ENCODE measurements at places on chromosomes 16 and 17.

GRCh38 chr17:77330602-77331081, 189.9 kb downstream of the SEC14L1 start:
- DNase-seq, result no peak

GRCh38 chr17:17539591-17539990, 43.4 kb upstream of the RASD1 start:
- DNase-seq, result no peak

GRCh38 chr16:2900526-2901075, 11.1 kb upstream of the FLYWCH1 start:
- DNase-seq, result no peak

GRCh38 chr17:68851890-68852289, 103.3 kb downstream of the ABCA8 start:
- DNase-seq, result no peak

GRCh38 chr17:60738287-60738686, 60.6 kb downstream of the BCAS3 start:
- DNase-seq, result no peak

- no peak for DNase-seq
Observed at GRCh38 chr17:60579090-60579489, 20.9 kb upstream of the PPM1D start.

GRCh38 chr17:7841396-7841914, 7.4 kb downstream of the KDM6B start:
- DNase-seq, result peak; percentile 94

DNA sequence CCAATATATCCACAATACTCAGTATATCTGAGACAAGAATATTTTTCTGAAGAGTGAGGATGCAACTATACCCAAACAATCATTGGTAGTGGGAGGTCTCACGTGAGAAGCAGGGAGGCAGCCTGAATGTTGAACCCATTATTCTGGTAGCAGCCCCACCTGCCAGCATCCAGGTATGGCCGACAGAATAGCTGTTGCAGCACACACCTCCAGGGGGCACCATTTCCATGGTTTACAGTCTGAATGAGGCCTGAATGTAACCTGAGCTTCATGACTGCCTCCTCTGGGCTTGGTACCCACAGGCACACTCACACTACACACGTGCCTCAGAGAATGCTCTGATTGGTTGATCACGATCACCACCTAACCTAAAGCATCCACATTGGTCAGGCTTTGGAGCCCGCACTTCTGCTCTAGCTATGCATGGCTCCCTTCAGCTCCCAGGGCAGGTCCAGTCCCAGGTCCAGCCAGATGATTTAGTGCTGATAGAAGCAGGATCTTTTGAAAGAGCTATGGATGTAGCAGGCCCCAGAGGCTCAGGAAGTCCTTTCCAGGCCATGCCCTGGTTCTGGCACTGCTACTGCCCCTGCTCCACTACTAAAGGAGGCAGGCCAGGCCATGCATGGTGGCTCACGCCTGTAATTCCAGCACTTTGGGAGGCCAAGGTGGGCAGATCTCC, 11.0 kb upstream of the CBFB start:
- peak; percentile 76 for DNase-seq

- DNase-seq, result no peak
Observed at GRCh38 chr16:66933776-66934137, 445 bp downstream of the CIAO2B start.

DNA sequence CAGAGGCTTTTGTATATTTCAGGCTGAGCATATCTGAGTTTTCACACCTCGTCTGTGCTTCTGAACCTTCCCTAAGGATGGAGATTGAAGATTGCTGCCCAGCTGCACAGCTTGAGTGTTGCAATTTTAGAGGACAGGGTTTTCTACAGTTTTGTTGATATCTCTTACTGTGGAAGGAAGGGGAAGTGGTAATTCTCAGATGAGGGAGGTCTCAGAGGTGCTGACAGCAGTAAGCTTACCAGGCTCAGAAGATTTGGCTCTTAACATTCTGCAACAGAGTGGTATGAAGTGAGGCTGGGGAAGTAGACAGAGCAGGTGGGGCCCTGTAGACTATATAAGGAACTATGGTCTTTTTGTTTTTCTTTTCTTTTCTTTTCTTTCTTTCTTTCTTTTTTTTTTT, 45.8 kb upstream of the ARHGAP17 start:
- DNase-seq, result no peak

- no peak for DNase-seq
Observed at GRCh38 chr17:35529866-35530265, 7.6 kb downstream of the SLFN12L start.

DNA sequence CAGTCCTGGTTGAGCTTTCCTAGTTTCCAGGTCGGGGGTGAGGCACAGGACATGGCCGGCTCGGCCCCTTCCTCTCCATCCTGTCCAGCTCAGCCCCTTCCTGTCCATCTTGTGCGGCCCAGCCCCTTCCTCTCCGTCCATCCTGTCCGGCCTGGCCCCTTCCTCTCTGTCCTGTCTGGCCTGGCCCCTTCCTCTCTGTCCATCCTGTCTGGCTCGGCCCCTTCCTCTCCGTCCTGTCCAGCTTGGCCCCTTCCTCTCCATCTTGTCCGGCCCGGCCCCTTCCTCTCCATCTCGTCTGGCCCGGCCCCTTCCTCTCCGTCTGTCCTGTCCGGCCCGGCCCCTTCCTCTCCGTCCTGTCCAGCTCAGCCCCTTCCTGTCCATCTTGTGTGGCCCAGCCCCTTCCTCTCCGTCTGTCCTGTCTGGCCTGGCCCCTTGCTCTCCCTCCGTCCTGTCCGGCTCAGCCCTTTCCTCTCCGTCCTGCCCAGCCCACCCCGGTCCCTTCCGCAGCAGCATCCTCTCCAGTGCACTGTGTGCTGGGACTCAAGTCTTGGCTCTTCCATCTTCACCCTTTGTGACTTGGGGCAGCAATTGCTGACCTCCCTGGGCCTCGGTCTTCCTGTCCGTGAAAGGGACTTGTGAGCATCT, 5.5 kb upstream of the ZNF750 start:
- DNase-seq, result no peak

DNA sequence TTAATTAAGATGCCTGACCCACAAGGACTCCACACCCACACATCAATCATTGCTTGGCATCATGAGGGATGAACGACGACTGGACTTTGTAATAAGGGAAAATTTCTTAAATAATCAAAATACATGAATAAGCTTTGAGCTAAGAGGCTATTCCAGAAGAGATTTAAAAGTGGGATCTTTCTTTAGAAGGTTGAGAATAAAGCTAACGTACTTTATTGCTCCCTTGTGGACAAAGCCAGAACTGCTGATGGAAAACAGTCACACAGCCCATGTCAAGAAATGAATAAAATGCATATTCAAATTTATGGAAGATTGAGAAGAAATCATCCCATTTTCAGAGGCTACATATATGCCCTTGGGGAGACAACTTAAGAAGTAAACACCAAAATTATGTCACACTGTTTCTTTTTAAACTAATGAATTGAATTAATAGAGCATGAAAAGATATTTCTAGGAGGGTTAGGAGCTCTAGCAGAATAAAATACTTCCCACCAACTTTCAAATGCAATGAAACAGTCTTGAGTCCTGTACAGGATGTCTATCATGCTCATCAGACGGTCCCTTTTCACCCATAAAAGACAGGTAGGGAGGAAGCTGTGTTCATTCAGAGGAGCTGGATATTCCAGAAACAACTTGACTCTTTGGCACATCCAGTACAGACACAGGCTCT, 60.2 kb upstream of the PHOSPHO1 start:
- DNase-seq, result peak; percentile 55

GRCh38 chr17:43398724-43399595, at the start of gene ARL4D:
ARL4D (plus strand) TSS chr17:43398993; CDS start chr17:43399733, 740 bp downstream.
- peak; percentile 89 for DNase-seq

GRCh38 chr16:11215935-11216556, 40.0 kb downstream of the SOCS1 start:
- no peak for DNase-seq

DNA sequence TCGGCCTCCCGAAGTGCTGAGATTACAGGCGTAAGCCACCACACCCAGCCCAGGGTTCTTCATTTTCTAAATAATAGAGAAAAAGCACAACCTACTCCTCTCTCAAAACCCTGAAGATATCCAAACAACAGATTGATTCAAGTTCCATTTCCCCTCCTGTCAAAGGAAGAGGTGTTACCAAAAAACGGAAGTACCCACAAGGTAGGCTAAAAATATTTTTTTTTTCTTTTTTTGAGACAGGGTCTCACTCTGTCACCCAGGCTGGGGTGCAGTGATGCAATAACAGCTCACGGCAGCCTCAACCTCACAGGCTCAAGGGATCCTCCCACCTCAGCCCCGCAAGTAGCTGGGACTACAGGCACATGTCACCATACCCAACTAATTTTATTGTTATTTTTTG, 18.9 kb downstream of the UTP6 start:
- no peak for DNase-seq

DNA sequence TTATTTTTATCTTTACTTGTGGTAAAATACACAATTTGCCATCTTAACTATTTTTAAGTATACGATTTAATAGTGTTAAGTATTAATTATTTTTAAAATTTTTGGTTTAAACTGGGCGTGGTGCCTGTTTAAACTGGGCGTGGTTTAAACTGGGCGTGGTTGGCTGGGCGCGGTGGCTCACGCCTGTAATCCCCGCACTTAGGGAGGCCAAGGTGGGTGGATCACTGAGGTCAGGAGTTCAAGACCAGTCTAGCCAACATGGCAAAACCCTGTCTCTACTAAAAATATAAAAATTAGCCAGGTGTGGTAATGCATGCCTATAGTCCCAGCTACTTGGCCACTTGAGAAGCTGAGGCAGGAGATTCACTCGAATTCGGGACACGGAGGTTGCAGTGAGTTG, 4.0 kb upstream of the CCDC43 start:
- DNase-seq, result no peak

GRCh38 chr16:14015948-14016347, 55.2 kb upstream of the MRTFB start:
- no peak for DNase-seq

GRCh38 chr16:21235199-21235585, 1.7 kb downstream of the ANKS4B start:
- DNase-seq, result peak; percentile 12

DNA sequence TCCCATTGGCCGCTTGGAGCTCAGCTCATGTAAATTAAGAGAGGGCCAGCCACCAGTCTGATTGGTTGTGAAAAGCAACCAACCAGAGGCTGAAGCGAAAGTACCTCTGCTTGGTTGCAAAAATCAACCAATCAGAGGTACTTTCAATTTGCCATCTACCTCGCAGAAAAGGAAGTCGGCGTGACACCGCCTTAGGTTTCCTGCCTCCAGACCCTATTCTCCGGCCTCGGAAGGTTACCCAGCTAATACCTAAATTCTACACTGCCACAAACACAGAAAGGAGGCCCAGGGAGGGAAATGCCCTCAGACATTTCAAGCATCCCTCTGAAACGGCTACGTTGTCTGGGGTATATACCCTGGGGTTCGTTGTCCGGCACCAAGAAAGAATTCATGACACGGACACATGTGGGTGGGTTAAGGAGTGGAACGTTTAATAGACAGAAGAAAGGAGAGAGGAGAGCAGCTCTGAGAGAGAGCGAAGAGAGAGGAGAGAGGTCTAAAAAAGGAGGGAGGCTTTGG, 481.3 kb downstream of the TMEM114 start:
- DNase-seq, result no peak

DNA sequence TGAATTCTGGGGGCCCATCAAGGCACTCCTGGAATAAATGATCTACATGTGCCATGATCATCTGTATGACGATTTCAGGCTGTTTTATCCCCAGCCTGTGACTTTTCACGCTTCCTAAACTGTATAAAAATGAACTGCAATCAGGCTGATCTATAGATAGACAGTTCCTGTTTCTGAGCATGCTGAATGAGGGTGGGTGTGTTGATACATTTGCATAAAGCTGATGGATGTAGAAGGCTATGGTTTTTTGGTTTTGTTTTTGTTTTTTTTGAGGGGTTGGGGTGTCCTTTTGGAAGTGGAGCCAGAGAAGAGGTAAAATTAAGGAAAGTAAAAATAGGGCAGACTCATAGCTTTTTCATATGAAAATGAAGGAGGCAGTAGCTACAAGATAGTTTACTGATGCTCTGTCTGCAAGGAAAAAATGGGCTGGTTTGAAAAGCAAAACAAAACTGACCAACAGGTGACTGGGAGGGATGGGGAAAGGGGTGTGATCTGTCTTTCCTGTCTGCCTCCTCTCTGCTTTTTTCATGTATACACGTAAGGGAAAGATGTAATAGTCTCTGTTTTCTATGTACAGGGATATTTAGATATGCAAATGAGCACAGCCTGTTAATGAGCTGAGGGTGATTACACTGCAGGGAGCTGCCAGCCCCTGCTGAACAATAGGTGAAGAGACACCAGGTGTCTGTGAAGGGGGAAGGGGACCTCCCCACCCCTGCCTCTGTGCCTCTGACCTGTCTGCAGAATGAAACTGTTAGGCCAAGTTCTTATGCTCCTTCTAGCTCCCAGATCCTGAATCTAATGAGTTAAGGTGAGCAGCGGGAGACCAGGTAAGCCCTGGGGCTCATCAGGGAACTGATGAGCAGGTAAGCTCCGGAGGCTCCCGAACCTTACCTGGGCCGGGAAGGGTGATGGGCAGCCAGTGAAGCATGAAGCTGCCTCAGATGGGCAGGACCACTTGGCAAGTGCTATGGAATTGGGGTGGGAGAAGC, 46.6 kb upstream of the LYRM9 start:
- no peak for DNase-seq

GRCh38 chr16:4152267-4152666, 36.0 kb upstream of the ADCY9 start:
- DNase-seq, result no peak

DNA sequence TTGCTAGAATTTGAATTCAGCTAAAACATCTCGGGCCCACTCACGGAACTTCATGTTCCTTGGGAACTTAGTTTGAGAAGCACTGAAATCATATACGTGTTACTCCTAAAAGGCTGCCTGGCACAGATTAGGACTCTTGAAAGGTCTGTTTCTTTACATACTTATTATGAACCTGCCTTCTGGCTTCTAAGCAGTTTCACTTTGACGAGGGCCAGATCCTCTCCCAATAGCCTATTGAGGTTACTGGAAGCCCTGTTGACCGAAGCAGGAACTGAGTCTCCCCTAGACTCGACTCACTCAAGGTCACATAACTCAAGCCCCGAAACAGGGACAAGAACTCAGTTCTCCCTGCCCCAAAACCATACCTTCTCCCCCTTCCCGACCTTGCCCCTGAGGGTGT, 121.9 kb upstream of the PLCG2 start:
- DNase-seq, result no peak

GRCh38 chr17:13973960-13974651, 95.2 kb upstream of the COX10 start:
- DNase-seq, result no peak

Data from erythroblast (primary cell).